ENCODE measurements at places on chromosomes 16 and 17. TPM values are rescaled to one million over a fixed set of nuclear protein-coding genes. Genes with fewer than 3 reads are reported as not detected.

The KRTAP16-1 gene
- not detected for total RNA-seq

- H3K27ac ChIP-seq = no peak overlapping the region
- no peaks in the 10 kb centered on the region for H3K27me3 ChIP-seq
- H3K4me1 ChIP-seq = no peaks in the 10 kb centered on the region
- H3K4me3 ChIP-seq = no peak overlapping the region
Observed at GRCh38 chr17:77842528-77843147, 115.9 kb upstream of the TNRC6C start.

DNA sequence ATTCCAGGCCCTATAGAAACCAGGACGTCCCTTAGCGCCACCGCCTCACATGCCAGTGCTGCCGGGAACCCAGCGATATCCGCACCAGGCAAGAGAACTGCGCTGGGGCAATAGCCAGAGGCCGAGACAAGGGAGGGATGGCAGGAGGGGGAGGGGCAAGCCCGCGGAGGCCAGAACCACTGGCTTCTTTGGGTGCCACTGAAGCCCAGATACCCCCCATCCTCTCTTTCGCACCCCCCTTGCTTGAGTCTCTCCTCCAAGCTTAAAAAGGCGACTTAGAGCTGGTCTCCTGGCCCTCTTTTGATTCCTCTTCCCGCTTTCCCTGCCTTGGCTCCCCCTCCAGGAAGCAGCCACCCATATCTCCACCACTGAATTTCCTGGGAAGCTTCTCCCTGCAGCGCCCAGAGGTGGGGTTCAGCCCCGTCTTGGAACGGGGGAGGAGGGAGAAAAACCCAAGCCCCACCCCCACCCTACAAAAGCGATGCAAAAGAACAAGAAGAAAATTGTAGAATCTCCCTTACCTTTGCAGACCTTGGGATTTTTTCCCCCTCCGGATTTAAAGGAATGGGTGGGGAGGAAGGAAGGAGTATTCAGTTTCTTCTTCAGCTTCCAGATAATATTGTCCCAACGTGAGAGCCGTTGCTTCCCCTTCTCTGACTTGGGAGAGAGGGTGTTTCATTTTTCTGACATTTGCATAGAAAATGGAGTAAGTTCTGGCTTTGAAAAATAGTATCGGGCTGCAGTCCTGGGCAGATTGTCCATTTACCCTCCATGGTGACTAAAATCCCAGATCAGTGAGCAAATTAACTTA, 622 bp downstream of the HOXB6 start:
- DNase-seq = peak; percentile 74
- peak overlapping the region; percentile 98 for H3K4me3 ChIP-seq
- no peaks in the 10 kb centered on the region for H3K27me3 ChIP-seq
- H3K4me1 ChIP-seq = peaks cover 3% of the 10 kb centered on the region
- no peaks in the 10 kb centered on the region for H3K36me3 ChIP-seq

GRCh38 chr17:8875957-8876356, 8.5 kb upstream of the PIK3R6 start:
- H3K36me3 ChIP-seq = no peaks in the 10 kb centered on the region
- DNase-seq = no peak
- H3K4me1 ChIP-seq = no peaks in the 10 kb centered on the region
- no peak overlapping the region for H3K4me3 ChIP-seq

GRCh38 chr16:71242036-71242435, 11.5 kb upstream of the HYDIN start:
- no peaks in the 10 kb centered on the region for H3K36me3 ChIP-seq
- no peak overlapping the region for H3K27ac ChIP-seq
- no peaks in the 10 kb centered on the region for H3K27me3 ChIP-seq
- no peak overlapping the region for H3K4me3 ChIP-seq
- no peaks in the 10 kb centered on the region for H3K4me1 ChIP-seq
